ENCODE measurements at places on chromosomes 12 and 14.

DNA sequence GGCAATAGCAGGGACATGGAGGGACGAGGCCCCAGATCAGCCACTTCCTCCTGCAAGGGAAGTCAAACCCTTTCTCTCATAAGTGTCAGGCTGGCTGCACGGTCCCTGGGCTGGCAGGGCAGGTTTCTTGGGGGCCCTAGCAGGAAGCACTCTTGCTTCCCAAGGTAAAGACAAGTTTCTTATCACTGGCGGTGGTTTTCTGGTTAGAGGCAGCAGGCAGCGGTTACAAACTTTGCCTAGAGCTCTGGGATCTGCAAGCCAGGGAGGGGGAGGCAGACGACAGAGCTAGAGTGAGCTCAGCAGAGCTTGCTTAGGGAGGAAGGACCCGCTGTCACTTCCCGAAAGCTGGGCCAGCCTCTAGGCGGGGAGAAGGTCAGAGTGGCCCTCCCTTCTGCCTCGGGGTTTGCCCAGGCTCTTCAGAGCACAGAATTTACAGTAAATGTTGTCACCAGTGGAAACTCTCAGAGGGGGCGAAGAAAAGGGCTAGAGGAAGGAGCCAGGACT, 20.4 kb downstream of the BATF start:
- DNase-seq, result peak; percentile 96

DNA sequence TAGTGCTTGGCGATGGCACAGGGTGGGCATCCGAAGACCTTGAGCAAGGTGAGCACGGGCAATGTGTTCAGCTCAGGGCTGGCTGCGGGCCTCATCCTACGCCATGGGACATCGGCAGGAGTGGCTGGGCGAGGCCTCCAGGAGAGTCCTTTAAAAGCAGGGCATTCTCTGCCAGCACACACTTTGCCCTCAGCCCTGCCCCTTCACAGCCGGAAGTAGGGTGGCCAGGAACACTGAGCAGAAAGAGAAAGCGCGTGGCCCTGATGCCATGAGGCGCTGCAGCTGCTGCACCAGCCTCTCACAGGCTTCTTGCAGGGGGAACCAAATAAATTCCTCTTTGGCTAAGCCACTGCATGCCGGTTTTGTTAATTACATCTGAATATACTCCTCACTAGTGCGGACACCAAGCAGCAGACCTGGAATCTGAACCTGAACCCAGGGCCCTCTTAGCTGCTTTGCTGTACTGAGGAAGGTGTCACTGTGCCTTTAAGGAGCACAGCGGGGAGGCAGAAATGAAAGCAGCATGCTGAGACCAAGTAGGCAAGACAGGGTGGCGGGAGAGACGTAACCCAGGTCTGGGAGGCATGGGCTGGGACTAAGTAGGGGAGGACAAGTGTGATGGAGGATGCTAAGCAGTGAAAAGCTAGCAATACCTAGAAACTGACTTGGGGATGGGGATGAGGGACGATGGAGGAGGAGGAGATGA, 155.2 kb downstream of the TTC7B start:
- DNase-seq, result no peak

DNA sequence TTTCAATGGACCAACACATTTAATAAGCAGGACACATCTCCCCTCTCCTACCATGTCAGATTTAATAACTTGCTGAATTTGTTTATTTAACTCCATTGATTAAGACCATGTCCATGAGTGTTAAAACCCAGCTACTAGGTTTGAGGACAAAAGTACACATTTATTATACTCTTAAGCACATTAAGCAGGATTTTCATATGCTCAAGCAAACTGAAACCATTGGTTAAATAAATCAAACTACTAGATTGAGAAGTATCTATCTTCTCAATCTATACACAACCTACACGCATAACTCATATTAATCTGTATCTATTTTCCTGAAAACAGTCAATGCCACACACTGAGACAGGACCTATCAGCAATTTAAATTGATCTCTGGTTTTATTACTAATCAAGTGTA, 85.2 kb downstream of the KITLG start:
- no peak for DNase-seq

- no peak for DNase-seq
Measured at GRCh38 chr14:59787045-59787674, 83.4 kb downstream of the RTN1 start.

DNA sequence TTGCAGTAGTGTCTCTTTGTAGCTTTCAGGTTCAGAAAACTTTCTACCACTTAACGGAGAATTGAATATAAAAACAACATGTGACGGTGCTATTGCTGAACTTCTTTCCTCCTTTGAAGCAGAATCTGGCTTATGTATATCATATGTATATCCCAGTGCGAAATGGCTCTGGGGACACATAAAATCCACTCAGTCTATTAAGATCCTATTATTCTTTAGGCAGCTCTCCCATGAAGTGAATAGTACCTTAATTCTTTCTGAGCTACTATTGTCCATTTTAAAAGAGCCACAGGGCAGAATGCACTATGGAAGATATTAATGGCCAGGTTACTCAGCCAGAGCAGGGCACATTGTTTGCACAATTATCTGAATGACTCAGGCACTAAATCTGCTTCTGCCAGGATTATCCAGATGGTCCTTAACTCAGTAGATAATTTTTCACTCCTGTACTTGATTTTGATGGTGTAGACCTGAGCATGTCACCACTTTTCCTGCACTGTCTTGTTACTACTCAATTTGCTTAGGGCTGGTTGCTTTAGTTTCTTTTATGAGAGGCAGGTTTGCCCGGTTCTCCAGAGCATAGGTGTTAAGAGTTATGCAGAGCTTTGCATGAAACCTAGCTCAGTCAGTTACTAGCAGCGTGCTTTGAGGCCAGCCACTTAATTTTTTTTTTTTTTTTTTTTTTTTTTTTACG, 5.5 kb downstream of the CNTN1 start:
- DNase-seq, result no peak

DNA sequence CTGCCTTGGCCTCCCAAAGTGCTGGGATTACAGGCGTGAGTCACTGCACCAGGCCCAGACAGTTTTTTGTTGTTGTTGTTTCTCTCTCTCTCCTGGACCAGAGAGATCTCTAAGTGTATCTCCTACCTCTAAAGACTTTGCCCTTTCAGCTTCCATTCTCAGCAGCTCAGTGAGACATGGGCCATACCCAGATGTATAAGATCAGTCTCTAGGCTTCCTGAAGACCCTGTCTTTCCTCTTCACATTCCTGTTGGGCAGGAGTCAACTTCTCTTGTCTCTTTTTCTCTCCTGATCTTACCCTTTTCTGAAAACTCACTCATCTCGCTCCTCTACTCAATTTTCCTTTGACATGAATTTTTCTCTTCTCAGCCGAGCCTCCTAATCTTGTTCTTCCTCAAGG, 42.0 kb downstream of the KCNK13 start:
- DNase-seq, result no peak

- DNase-seq, result no peak
Measured at GRCh38 chr14:82549306-82549990, 1015.8 kb upstream of the SEL1L start.

DNA sequence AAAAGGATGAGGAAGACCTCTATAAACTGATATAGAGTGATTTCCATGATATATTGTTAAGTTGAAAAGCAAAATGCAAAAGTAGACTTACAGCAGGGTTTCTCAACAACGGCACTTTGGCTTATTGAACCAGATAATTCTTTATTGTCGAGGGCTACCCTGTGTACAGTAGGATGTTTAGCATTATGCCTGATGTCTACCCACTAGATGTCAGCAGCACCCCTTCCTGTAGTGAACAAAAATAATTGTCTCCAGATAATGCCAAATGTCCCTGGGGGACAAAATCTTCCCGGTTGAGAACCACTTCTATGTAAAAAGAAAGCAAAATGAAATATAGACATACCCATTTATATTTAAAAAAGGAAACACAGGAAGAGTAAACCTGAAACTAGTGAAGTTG, 32.4 kb downstream of the ABCD2 start:
- peak; percentile 62 for DNase-seq

GRCh38 chr12:101038289-101038871, 171.7 kb downstream of the SLC5A8 start:
- no peak for DNase-seq

DNA sequence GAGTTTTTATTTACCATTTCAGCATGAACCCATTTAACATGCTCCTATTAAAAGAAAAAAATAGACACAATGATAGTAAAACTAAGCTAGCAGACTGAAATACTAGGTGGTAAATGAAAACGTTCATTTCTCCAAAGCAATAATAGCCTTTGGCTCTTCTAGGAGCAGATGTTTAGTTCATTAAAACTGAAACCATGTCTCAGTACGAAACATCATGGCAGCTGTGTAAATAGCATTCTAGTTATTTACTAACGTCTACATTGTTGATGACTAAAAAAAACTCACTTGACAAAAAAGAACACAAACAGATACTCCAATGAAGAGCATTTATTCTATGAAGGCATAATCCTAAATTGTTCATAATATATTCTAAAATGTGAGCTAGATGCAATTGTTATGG, 17.9 kb downstream of the RECQL start:
- no peak for DNase-seq

DNA sequence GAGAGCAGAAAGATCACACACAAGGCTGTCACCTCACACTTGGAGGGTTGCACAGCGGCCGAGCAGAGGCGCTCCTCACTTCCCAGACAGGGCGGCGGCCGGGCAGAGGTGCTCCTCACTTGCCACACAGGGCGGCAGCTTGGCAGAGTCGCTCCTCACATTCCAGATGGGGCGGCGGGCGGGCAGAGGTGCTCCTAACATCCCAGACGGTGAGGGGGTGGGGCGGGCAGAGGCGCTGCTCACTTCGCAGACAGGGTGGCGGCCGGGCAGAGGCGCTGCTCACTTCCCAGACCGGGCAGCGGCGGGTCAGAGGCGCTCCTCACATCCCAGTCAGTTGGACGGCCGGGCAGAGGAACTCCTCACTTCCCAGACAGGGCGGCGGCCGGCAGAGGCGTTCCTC, 9.1 kb downstream of the TMBIM4 start:
- no peak for DNase-seq

Measured in CD4-positive, alpha-beta T cell treated with Interleukin-21 for 1 hour (primary cell).